NCI-H187 (cell line): ENCODE measurements at places on chromosomes 11 and 22.

GRCh38 chr11:105834461-105834860 lies 187.6 kb downstream of the MSANTD4 start:
- no peak for DNase-seq

DNA sequence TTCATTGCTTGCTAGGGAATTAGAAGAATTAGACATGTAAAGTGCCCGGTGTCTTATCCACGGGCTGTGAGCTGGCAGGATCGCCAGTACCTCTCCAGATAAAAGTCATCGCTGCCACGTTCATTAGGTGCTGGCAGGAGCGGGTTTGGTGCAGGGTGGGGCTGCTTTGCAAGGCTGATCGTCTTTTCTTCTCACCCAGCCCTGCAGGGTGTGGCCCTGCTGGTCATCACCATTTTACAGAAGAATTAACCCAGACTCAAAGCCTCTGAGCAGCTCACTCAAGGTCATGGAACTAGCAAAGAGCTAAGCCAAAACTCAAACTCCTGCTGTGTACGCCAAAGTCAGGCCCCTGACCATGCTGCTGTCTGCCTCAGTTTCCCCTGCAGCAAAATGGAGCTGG lies 6.1 kb upstream of the FGF4 start:
- no peak for DNase-seq

GRCh38 chr11:121337740-121338272 lies 45.2 kb downstream of the SC5D start:
- no peak for DNase-seq

- DNase-seq = no peak
Observed at GRCh38 chr11:71138737-71139425, 113.5 kb downstream of the SHANK2 start.

GRCh38 chr22:49499433-49500075 lies 328.1 kb downstream of the BRD1 start:
- no peak for DNase-seq
